Transverse colon (tissue), 4 donors: ENCODE measurements at places on chromosomes 6 and 20. TPM values are rescaled to one million over a fixed set of nuclear protein-coding genes. Genes with fewer than 3 reads are reported as not detected.

The ETV7 gene
- total RNA-seq, result 3.7 TPM

The SLC17A2 gene
- not detected for total RNA-seq

The THBD gene
- 7.8 TPM for total RNA-seq

The SUMO4 gene
- total RNA-seq, result 6.0 TPM

The TFAP2C gene
- 0.82 TPM for total RNA-seq
